Iris pigment epithelial cell (primary cell): ENCODE measurements at places on chromosomes 4 and X.

DNA sequence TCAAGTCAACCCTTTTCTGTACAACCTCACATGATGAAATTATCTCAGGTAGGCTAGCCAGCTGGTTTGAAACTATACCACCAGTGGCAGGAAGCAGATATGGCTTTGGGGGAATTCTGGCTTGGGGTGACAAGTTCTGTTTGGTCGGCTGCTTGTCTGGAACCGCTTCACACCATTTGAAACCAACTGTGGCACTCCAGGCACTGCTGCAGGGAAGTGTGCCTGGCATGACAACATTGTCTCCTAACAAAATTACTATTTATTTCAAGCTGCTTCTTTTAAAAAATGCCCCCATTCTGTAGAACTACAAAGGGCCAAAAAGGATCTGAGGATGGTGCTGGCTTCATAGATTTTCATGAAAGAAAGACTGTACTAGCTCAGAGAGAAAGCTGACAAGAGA is 37.1 kb upstream of the GPM6B start:
- no peak for DNase-seq

DNA sequence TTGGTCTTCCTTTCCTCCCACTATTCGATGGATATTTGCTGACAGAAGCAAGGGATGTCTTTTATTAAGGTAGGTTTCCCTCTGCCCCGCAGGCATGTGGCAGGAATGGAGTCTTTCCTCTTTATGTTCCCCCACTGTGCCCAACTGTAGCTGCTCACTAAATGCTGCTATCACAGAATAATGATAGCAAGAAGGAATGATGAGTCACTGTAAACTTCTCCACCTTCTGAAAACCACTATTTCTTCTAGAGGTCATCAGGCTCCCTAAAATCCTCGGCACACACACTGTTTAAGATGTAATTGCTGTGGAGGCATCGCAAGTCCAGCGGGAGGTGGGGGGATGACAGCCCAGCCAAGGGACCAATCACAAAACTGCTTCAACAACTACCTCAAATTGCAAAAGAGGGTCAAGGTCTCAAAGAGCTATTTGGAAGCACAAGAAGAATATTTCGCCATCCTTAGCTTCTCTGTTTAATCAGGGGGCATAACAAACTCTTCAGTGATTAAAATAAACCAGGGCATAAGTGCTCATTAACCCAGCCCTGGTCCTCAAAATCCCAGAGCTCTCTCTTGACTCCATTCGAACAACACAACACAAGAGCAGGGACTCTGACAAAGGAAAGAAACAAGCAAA is 13.9 kb downstream of the QDPR start:
- peak; percentile 35 for DNase-seq

DNA sequence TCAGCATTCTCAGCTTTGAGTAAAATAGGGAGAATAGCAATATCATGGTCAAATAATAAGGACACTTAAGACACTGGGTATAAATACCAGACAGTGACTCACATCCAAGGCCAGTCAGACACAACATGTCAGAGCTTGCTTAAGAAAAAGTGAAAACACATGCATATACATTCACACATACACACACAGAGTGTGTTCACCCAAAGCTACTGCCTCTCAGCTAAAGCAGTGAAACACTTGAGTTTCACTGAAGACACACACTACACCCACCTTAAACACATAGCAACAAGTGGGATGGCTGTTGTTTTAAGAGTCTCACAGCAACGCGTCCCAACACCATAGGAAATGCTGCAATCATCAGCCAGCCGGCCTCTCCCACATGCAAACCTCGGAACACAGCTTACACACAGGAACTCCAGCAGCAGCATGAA is 14.4 kb downstream of the SHROOM4 start:
- peak; percentile 85 for DNase-seq

DNA sequence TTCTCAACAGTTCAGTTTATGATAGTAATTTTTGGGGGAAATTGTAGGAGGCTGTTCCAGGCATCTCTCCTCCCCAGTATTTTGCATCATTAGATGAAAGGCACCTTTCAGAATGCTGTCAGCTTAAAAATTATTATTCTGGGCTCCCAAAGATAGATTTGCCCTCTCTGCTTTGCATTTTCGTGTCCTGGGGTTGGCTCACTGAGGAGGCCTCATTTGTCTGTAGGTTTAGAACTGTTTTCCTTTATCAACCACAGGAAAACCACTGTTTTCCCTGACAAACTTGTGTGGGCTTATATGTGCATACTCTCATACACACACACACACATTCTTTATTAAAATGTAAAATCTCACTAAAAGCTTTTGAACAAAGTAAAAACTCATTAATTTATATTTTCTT is 197.2 kb upstream of the VCX3A start:
- DNase-seq: no peak

GRCh38 chr4:165394275-165394674 is 15.5 kb downstream of the CPE start:
- DNase-seq: peak; percentile 62

DNA sequence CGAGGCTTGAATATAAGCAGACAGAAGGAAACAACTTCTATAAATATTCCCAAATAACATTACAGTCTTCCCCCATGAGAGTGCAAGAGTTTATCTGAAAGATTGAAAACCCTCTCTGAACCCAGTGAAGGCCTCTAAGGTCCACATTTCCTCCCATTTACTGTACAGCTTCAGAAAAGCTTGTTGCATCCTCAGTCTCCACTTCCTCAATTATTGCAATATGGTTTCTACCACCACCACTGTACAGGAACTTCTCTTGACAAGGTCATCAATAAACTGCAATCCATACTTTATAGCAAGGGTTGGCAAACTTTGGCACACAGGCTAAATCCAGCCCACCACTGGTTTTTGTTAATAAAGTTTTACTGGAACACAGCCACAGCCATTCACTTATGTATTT is 239.0 kb downstream of the THOC2 start:
- no peak for DNase-seq

DNA sequence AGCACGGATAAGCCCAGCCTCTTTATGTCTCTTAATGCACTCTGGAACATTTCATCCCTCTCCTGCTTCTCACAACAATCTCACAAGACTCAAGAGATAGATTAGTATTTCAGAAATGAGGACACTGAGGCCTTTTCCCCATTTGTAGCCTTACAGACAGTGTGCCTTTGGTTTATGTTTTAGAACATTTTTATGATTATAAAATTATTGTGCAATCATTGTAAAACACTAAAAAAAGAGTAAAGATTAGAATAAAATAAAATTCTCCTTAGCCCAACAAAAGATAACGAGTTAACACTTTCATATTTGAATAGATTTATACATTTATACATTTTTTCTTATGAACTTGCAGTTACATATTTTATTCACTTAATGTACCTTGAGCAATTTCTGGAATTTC is 748.7 kb downstream of the TRIML1 start:
- no peak for DNase-seq

- no peak for DNase-seq
Observed at GRCh38 chr4:28117084-28117682, 1256.5 kb downstream of the STIM2 start.
